Naive thymus-derived CD8-positive, alpha-beta T cell (primary cell): ENCODE measurements at places on chromosomes 11 and 22. TPM values are rescaled to one million over a fixed set of nuclear protein-coding genes. Genes with fewer than 3 reads are reported as not detected.

Gene TMPRSS4
- not detected for total RNA-seq

Gene OR2D2
- not detected for total RNA-seq

Gene INSC
- 0.60 TPM for total RNA-seq

Gene CPSF7
- total RNA-seq: 175 TPM

Gene KRTAP5-1
- total RNA-seq: not detected

Gene IRAG1
- not detected for total RNA-seq

Gene IGLL1
- not detected for total RNA-seq

Gene LRFN4
- total RNA-seq: 1.2 TPM

Gene GGTLC3
- total RNA-seq: not detected

Gene H19
- not detected for total RNA-seq

Gene OTOG
- not detected for total RNA-seq
